ENCODE measurements at places on chromosomes 3 and 15.

GRCh38 chr15:38389924-38390542, 63.9 kb upstream of the FAM98B start:
- peak; percentile 46 for DNase-seq

DNA sequence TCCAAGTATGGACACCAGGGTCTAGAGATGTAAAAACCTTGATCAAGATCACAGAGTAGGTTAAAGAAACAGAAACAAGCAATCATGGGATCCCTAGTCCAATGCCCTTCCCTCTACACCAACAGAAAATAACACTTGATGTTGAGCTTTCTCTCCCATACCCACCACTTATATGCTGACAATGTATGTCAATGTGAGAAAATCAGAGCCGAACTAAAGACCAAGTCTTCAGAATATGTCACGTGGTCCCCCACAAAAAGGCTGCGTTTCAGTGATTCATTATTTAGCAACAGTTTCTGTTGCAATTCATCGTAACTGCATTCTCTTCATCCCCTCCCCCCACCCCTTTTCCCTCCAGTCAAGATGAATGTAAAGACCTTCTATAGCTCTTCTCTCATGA, 278.9 kb upstream of the STT3B start:
- DNase-seq = no peak

- DNase-seq = no peak
These were observed 6.5 kb upstream of the GPR176 start for GRCh38 chr15:39926526-39926925.

GRCh38 chr15:83496766-83497165, 49.6 kb downstream of the SH3GL3 start:
- DNase-seq = no peak

GRCh38 chr3:149000206-149000745, 8.9 kb downstream of the GYG1 start:
- DNase-seq = no peak

GRCh38 chr3:65576966-65577365, 461.8 kb downstream of the MAGI1 start:
- DNase-seq = no peak

DNA sequence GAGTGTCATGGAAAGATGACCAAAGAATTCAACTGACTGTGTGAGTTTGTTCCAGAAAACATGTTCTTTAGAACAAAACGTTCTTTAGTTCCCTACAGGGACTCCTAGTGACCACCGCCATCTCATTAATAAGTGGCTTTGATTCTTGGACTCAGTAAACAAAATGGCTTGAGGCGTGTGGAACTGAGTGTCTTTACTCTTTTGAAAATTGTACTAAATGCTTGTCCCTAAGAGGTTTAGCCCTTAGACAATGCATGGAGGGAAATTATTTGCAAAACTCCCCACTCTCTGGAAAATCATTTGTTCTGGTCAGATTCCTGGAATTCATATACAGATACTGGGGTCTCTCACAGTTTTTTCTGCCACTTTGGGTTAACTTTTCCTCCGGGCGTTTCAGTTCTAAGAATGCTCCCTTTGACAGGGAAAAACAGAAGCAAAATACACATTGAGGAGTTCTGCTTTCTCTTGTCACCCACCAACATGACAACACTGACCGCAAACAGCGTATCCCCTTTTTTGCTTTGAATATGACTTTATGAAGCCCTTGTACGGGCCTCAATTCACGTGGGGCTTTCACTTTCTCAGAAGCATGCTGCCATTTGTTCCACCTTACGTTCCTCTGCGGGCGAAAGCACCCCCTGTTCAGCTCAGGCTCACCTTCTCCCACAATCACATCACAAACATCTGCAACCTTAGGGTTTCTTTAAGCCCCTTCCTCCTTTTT, 15.3 kb upstream of the NRROS start:
- DNase-seq = no peak

GRCh38 chr3:67790043-67790442, 135.6 kb upstream of the SUCLG2 start:
- peak; percentile 16 for DNase-seq
